NCI-H1436 treated with DMSO at 0.1 percent for 48 hours (cell line): ENCODE measurements at places on chromosomes 6 and 20.

DNA sequence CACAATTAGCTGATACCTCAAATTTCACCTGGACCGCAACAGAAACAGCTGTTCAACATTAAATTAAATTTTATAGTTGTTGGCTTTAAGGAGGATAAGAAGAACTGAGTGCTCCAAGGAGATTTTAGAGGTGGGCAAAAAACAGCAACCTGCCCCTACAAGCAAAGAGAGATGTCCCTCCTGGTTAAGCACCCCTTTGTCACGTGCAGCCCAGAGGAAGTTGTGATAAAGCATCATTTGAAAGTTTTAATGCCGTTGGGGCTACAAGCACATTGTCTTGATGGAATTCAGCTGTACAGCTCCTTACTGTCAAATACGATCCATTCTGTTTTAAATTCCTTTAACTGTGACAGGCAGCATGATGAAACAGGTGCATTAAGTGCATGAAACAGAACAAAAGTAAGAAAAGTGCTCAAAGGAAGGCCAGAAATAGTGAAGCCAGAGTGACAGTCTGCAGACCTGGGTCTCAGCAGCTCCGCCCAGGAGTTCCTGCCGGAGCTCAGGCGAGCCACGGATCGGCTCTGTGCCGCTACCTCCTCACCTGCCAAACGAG is 195.0 kb downstream of the GMPR start:
- no peak for DNase-seq

- no peak for DNase-seq
These were observed 35.3 kb downstream of the TRIM38 start for GRCh38 chr6:25997921-25998320.

DNA sequence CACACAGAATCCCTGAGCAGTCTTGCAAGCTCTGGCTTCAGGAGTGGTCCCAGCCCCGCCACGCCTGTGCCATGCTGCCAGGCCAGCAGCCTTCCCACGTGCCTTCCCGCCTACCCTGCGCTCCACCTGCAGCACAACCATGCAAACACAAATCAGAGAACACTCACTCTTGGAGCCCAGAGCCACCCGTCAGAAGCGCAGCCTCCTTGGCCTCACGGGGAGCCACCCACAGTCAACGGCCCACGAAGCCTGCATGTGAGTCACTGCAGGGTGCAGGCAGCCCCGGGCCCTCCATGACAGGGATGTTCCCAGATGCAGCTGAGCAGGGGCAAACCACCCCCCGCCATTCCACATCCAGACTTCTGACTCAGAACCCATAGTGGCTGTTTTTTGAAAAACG is 217.0 kb downstream of the DLL1 start:
- DNase-seq = no peak

DNA sequence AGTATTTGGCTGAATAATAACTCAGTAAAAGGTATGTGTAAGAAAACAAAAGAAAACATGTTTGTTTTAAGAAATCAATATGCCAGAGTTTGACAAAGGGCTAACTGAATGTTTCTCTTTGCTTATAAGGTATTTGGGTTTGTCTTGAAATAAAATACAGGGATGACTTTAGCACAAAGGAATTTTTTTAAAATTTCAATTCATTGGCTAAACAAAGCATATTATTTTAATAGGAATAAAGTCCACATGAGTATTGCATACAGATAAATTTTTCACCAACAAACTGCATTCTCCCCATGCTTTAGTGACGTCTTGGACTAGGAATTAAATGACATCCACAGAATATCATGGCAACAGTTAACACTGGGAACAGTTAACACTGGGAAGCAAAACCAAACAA is 480.0 kb upstream of the JAG1 start:
- DNase-seq = no peak

DNA sequence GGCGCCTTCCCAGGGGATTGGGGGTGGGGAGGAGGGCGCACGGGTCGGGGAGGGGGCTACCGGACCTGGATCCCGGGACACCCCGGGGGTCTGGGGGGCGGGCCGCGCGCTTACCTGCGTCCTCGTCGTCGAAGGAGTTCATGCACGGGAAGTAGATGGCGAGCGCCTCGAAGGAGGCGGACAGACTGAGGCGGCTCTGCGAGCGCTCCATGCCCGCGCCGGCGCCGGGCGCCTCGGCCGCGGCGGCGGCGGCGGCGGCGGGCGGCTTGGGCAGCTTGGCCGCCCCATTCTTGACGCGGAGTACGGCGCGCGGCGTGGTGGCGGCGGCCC is 320 bp downstream of the RIMS4 start:
- no peak for DNase-seq

DNA sequence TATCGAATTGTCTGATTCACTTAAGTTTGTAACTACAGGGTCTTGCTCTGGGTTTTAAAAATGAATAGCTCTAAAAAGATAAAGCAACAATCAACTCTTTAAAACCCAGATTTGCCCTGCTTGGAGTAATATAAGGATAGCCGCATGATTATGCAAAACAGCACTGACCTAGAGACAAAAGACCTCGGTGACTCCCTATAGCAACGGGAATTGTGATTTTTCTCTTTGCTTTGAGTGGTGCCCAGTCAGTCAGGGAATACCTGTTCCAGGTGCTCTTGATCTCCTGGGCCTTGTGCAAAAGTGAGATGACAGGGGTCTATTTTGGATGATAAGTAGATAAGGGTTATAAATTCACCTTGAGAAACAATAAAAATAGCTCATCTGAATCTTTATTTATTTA is 336.3 kb upstream of the NOX3 start:
- no peak for DNase-seq

GRCh38 chr20:11841972-11842461 is 75.7 kb upstream of the BTBD3 start:
- DNase-seq = no peak

DNA sequence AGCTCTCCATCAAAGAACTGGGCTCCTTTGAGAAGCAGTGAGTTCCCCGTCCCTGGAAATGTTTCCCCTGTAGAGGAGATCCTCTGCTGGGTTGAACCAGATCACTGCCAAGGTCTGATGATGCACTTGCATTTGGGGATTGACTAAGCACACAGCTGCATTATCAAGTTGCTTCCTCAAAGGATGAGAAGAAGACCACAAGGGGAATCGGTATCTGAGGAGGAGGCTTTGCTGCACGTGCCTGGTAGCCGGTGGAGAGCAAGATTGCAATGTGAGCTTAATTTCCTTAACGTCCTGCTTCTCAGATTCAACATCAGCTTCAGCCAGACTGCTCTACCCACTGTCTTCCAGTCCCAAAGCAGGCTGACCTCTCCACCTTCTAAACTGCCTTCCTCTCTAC is 128.8 kb upstream of the STMND1 start:
- no peak for DNase-seq

DNA sequence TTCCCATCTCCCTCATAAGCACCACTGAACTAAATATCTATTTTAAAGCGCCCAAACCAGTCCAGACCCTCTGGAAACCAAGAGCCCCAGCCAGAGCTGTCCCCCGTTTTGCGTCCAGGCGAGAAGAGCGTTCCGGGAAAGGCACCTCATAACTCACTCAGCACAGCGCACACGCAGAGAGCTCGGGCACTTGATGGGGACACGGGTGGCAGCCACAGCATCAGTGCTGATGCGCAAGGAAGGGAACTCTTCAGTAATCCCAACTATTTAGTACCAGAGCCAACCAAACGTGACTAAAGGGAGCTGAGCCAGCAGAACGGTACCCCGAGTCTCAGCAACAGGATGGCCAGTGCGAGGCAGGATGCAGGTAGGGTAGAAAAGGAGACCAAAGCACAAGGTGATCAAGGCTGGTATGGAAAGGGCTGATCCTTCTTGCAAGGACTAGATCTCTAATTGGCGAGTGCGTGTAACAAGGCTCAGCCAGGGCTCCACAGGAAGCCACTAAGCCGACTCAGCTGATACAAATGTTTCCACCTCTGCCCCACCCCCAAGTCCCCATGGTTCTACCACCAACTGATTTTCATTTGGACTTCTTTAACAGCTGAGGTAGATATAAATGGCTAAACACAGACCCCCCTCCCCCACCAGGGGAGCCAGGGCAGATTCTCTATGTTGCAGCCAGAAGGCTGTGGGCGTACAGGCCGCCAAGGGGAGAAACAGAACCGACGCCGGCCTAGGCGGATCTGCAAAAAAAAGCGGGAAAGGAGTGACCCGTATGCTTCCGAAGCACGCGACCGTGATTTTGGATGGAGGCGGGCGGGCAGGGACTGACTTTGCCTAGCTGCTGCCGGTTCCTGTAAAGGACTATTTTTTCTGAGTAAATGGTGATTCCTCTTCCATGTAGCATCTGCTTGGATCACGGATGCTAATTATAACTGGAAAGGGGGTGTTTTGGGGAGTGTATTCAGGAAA is 183.5 kb upstream of the COL21A1 start:
- no peak for DNase-seq

- no peak for DNase-seq
These were observed 39.8 kb downstream of the BACH2 start for GRCh38 chr6:90256698-90257485.

- DNase-seq = no peak
These were observed 378.0 kb downstream of the CD109 start for GRCh38 chr6:74073999-74074398.

- no peak for DNase-seq
These were observed 31.0 kb downstream of the IRF4 start for GRCh38 chr6:422433-423054.

DNA sequence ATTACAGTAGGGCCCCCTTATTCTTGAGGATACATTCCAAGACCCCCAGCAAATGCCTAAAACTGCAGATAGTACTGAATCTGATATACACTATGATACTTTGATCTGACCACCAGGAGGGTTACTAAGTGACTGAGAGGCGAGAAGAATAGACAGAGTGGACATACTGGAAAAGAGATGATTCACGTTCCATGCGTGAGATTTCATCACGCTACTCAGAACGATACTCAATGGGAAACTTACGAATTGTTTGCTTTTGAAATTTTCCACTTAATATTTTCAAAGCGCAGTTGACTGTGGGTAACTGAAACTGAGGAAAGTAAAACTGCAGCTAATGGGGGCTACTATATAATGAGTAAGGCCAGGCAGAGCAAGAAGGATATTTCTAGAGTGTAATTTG is 60.8 kb downstream of the STX11 start:
- DNase-seq = no peak

GRCh38 chr6:64249115-64249514 is 613.5 kb downstream of the PHF3 start:
- DNase-seq = no peak

DNA sequence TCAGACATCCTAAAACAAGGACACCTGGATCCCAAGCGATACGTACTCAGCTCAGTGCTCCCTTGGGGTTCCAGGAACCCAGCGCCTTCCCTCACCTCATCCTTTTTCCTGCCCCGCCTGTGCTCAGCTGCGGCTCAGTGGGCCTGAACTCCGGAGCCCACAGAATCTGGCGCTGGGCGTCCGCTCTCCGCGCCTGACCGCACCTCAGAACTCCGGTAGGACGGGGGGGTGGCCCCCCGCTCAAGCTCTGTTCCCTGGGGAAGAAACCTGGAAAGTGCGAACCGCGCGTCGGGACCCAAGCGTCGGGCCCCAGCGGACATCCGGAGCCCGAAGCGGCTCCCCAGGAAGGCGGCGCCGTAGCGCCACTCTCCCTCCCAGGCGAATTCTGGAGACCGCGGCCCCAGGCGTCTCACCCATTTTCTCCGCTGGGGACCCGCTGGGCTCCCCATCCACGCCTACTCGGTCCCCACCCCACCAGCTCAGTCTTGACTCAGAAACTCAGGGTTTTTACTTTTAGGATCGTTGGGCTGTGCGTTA is 336 bp upstream of the LY6G5C start:
- DNase-seq = no peak

- DNase-seq = no peak
These were observed 14.6 kb downstream of the NOX3 start for GRCh38 chr6:155441112-155441465.

DNA sequence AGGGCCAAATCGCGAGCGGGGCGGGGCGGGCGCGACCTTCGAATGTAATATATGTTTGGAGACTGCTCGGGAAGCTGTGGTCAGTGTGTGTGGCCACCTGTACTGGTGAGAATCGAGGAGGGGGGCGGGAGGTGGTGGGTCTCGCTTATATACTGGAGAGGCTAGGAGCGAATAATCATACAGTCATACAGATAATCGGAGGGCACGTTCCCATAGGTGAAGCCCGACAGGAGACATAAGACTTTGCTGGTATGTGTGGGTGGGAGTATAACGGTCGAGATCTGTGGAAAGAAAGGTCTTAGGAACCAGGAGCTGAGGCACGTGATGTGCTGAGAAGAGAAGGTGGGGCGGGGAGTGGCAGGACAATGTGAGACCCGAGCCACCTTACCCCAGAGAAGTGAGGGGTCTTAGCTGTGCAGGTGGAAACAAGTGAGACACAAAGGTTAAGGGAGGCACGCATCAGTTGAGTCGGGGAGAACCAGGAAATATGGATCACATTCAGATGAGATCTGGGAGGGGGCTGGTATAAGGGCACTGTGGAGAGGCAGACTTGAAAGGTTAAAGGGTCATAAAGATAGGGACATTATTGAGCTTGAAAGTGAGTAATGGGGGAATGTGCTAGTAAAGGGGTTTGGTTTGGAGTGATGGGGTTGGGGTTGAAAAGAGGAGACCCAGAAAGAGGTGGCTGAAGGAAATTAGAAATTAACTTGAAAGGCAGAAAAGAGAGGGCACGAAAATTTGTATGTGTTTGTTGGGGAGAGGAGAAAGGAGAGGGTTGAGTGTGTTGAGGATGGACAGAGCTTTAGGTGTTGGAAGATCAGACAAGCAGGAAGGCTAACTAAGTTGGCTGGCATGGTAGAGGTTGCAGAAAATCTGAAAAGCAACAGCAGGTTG is 589 bp downstream of the RNF5 start:
- DNase-seq = no peak

DNA sequence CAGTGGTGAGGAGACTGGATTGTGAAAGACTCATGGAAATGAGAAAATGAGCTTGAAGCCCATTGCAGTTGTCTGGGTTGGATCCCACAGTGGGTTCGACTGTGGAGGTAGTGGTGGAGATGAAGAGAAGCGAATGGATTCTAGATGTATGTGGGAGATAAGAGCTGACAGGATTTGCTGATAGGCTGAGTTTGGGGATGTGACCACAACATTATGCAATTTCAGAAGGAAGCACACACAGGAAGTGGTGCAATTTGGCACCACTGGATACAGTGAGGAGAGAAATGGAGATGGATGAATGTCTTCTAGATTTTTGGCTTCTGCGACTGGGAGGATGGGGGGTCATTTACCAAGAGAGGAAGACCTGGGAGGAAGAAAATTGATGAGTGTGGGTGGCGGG is 64.4 kb upstream of the MAFB start:
- no peak for DNase-seq

DNA sequence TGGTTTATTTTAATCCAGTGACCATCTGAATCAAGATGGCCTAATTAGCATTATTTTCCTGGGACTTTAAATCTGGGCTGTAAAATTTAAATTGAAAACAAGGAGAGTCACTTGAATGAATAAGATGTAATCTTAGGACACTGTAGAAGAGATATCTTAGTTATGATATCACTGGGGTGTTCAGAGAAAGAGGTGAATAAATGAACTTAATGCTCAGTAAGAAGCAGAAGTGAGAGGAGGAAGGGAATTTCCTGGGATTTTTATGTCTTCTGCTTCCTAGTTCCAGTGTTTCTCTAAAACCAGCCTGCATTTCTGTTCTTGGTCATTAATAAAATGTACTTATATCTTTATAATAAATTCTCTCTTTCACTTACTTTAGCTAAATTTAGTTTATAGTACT is 136.8 kb upstream of the PTPRK start:
- DNase-seq = no peak

GRCh38 chr6:85435851-85436250 is 14.0 kb upstream of the NT5E start:
- DNase-seq = no peak
